ENCODE measurements at places on chromosomes 13 and 19. TPM values are rescaled to one million over a fixed set of nuclear protein-coding genes. Genes with fewer than 3 reads are reported as not detected.

TGFBR3L gene
- 9.1 TPM for total RNA-seq

DNA sequence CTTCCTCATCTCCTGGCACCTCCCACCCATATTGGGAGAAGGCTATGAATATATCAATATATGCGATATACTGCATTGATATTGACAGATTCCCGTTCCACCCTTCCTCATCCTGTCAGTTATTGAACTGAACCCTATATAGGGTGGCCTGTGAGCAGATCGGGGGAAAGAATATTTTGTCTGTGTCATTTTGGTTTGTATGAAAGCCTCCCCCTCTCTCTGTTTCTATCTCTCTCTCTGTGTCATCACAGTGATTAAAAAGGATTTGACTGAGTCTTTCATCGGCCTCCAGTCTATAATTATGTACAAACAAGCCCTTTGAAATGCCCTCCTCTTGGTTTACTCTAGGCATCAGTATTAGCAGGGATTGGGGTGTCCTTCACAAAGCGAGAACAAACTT, 35.7 kb downstream of the RASL11A start:
- H3K4me3 ChIP-seq: no peak overlapping the region
- no peak overlapping the region for H3K27ac ChIP-seq
- peaks cover 11% of the 10 kb centered on the region for H3K27me3 ChIP-seq
- no peak for DNase-seq
- no peaks in the 10 kb centered on the region for H3K36me3 ChIP-seq

- H3K27me3 ChIP-seq: no peaks in the 10 kb centered on the region
- H3K36me3 ChIP-seq: no peaks in the 10 kb centered on the region
- DNase-seq: no peak
- H3K27ac ChIP-seq: no peak overlapping the region
- no peaks in the 10 kb centered on the region for H3K4me1 ChIP-seq
- no peak overlapping the region for H3K4me3 ChIP-seq
Observed at GRCh38 chr13:104314926-104315535, 1248.8 kb upstream of the SLC10A2 start.

- no peaks in the 10 kb centered on the region for H3K4me1 ChIP-seq
- DNase-seq: no peak
- no peaks in the 10 kb centered on the region for H3K27me3 ChIP-seq
- no peak overlapping the region for H3K27ac ChIP-seq
- no peaks in the 10 kb centered on the region for H3K36me3 ChIP-seq
- H3K4me3 ChIP-seq: no peak overlapping the region
Observed at GRCh38 chr13:91498298-91498697, 99.9 kb downstream of the GPC5 start.

DNA sequence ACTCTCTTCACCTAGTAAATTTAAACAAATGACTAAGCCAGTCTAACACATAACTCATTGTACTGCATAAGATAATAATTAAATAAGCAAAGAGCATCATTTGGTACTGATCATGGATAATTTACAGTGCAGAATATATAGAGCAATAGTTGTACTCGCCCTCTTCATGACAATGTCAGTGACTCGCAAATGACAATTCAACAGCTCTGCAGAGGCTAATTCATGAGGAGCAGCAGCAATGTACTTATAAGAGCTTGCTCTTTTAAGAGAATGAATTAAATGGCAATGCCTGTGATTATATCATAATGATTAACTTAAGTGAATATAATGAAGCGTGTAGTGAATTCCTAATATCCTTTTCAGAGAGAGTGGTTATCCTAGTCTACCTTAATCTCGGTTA, 284.5 kb upstream of the PCDH20 start:
- H3K27me3 ChIP-seq: no peaks in the 10 kb centered on the region
- no peak overlapping the region for H3K27ac ChIP-seq
- no peak for DNase-seq
- no peaks in the 10 kb centered on the region for H3K4me1 ChIP-seq
- H3K36me3 ChIP-seq: no peaks in the 10 kb centered on the region

DNA sequence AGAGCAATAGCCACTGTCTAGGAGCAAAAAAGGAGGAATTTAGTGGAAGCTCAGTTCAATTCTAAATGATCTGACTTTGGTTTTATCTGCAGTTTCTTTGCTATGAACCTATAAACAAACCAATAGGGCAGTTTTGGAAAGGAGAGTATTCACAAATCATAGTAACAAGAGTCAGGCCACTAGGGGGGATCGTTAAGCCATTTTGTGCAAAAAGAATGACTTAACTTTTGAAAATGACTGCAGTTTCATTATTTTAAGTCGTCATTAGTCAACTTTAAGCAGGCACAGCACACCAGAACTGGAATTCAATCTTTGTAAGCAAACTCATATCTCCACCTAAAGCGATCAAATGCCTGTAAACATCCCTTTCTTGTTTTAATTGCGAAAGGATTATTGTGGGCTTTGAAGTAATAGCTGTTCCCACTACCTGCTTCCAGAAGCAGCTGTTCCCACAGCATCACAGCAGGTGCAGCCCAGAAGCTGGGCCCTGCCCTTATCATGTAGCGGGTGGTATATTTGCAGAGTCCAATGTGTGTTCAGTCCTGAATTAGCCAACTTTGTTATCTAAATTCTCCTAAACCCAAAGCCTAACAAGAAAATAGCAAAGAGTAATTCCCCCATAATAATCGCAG, 51.5 kb downstream of the SOX21 start:
- H3K4me1 ChIP-seq: peaks cover 15% of the 10 kb centered on the region
- no peaks in the 10 kb centered on the region for H3K36me3 ChIP-seq
- H3K27me3 ChIP-seq: peaks cover 37% of the 10 kb centered on the region
- DNase-seq: no peak

Data from activated CD8-positive, alpha-beta memory T cell treated with anti-CD3 and anti-CD28 coated beads, Interleukin-2, amount 10 ng/mL, durations not matched to agents 7 days and 5 days (primary cell).